ENCODE measurements at places on chromosomes 4 and X.

- DNase-seq = no peak
Measured at GRCh38 chrX:54786967-54787366, 11.1 kb downstream of the ITIH6 start.

DNA sequence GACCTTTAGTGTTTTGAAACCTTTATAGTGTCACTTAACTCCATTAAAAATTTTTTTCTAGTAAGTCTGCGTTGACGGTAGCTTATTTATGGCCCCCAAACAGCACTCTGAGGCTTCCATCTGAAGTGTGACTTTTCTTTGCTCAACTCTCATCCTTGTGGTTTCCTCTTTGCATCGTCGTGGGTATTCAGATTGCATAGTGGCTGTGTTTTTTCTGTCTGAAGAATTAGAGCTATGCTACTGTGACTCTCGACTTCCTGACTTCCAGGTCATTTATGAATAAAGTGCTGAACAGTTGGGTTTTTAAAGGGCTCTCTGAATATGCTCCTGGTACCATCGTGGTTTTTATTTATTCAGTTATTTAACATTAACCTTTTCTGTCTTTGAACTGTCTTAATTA, 44.9 kb downstream of the JADE1 start:
- DNase-seq = no peak

- no peak for DNase-seq
Measured at GRCh38 chr4:154602404-154603020, 9.9 kb downstream of the FGG start.

DNA sequence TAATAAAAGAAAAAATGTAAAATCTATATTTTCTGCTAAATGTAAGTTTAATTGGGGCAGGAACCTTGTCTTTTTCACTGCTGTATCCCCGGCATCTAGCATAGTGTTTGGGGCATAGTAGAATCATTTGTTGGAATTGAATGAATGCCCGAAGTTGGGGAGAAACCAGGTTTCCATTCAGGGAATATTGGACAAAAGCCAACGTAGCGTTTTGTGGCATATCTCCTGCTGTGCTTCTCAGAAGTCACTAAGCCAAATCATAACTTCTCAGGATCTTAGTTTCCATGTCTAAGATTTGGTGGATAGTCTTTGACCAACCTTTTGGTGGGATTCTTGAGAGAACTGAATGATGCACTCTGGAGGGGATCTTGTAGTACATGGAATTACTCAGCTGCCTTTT, 42.0 kb upstream of the PGRMC2 start:
- DNase-seq = no peak

- no peak for DNase-seq
Measured at GRCh38 chr4:124753941-124754581, 41.5 kb upstream of the ANKRD50 start.

DNA sequence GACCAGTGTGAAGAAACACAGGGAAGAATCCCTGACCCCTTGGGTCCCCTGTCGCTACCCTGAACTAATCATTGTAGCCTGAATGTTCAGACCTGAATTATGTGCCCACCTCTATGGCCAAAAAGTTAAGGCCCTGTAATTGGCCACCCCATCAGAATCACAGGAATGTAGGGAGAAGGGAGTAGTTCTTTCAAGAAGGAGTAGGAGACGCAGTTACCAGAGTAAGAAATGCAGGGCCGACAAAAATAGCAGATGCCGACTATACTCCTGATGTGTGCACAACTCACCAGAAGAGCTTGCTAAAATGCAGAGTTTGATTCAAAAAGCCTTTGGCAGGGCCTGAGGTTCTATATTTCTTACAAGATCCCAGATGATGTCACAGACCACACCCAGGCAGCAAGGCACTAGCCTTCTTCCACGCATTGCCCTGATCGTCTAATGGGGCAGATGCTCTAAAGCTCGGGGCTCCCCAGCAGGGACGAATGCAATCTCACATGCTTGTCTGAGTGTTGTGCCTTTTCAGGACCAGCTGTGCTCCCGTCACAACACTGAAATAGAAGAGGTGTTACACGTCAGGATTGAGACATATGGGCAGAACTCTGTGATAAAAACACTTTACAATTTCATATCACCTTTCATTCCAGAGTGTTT, 161.0 kb upstream of the FAM241A start:
- no peak for DNase-seq

- no peak for DNase-seq
Measured at GRCh38 chrX:149982310-149982709, 44.0 kb upstream of the EOLA2 start.

GRCh38 chrX:724256-724655, 93.7 kb downstream of the SHOX start:
- DNase-seq = no peak

GRCh38 chr4:75002381-75002780, 69.5 kb downstream of the PARM1 start:
- DNase-seq = no peak

- DNase-seq = no peak
Measured at GRCh38 chr4:158333820-158334219, 123.5 kb downstream of the TMEM144 start.

GRCh38 chr4:111781611-111782010, 363.6 kb upstream of the FAM241A start:
- DNase-seq = no peak

- DNase-seq = no peak
Measured at GRCh38 chr4:77220828-77221613, 64.0 kb downstream of the CCNG2 start.

GRCh38 chrX:113770071-113770470, 813.8 kb upstream of the HTR2C start:
- DNase-seq = no peak

DNA sequence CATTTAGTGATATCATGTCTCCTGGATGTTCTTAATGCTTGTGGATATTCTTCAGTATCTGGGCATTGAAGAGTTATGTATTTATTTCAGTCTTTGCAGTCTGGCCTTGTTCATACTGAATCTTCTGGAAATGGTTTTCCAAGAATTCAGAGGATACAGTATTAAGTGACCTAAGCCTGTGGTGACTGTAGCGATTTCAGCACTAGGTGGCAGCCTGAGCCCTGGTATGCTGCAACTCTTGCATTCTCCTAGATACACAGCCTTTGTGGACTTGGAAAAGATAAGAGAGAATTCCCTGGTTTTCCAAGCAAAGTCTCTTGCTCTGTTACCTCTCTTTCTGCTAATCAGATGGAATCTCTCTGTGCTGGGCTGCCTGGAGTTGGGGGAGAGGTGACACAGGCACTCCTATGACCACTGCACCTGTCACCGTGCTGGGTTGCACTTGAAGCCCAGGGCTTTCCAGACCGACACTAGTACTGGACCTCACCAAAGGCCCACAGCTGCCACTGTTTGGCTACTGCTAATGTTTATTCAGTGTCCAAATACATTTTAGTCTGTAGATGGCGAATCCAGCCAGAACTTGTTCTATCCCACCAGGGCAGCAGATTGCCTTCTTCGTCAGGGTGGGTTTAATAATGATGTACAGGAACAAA, 19.3 kb upstream of the SPIN2A start:
- no peak for DNase-seq

- DNase-seq = no peak
Measured at GRCh38 chr4:28464823-28465222, 1604.2 kb downstream of the STIM2 start.

DNA sequence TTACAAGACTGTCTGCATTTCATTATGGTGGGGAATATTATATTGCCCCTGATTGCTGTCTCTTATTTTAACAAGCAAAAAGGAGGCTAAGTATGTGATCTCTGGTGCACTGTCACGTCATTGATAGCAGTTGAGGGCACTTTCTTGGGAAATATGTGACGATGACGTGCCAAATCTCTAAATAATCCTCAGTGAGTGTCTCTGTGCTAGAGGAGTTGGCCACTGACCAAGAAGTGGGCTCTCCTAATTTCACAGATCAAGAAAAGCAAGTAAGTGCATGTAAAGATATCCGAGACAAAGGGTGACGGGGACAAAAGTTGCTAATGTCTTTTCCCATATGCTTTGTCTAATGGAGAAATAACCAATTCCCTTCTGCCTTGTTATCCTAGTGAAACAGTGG, 487.4 kb upstream of the TENM3 start:
- no peak for DNase-seq

- no peak for DNase-seq
Measured at GRCh38 chrX:134158821-134159512, 78.0 kb upstream of the CCDC160 start.

DNA sequence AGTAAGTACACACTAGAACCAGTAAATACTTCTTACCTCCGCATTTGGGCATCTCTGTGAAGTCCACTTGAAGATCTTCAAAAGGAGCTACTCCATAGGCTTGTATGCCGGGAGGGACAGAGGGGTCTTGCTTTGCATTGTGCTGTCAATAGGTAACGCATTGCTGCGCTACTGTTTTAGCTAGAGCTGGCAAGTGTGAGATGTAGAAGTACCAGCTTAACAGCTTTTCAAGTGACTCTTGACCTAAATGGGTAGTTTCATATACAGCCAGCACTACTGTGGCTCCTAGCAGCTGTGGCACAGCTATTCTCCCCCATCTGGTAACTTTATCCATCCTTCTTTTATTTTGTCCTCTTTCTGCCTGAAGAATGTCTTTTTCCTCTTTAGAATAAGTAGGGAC, 205.3 kb upstream of the KLF8 start:
- no peak for DNase-seq

DNA sequence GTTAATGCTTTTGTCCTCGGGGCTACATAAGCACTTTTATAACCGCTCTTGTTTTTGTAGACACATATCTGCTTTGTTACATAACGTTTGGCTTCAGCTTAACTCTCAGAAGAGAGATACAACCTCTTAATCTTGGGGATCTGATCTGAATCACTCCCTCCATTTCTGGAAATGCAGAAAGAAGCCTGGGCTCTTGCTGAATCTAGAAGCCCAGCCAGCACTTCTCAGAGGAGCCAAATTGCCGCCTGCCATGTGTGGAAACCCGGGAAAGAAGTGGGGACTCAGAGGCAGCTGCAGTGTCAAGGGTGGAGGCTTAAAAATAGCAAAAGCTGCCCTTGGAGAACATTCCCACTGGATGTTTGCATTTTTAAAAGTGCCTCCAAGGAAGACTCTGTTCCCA, 69.3 kb upstream of the LDB2 start:
- DNase-seq = no peak

DNA sequence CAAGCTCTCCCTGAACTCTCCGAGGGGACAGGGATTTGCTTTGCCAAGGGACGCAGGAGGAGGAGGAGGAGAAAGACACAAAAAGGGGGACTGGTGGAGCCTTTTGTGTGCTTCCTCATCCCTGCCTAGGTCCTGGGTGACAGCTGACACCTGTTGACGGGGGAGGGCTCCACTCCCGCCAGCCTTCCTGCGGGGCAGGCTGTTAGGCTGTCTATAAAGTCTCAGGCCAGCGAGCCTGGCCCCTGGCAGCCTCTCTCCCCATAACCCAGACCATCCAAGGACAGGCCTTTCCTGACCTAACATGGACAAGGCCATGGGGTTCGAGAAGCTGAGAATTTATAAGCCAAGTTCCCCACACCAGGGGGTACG, 832 bp upstream of the EVC2 start:
- no peak for DNase-seq

DNA sequence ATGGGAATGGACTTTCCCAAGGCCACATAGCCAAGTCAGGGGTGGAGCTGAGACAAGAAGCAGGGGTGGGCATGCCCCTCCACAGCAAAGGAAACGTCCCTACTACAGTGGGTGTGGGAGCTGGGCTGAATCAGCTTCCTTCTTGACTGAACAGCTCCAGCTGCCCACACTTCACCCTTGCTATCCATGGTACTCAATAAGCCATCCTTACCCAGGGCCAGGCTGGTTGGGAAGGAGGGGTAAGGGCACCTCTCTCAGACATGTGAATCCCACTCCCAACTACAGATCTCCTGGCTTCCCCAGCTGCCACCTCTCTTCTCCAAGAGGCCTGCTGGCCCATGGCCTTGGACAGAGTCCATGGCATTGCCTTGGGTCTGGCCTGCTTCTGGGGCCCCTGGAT, 21.0 kb downstream of the LAS1L start:
- no peak for DNase-seq

DNA sequence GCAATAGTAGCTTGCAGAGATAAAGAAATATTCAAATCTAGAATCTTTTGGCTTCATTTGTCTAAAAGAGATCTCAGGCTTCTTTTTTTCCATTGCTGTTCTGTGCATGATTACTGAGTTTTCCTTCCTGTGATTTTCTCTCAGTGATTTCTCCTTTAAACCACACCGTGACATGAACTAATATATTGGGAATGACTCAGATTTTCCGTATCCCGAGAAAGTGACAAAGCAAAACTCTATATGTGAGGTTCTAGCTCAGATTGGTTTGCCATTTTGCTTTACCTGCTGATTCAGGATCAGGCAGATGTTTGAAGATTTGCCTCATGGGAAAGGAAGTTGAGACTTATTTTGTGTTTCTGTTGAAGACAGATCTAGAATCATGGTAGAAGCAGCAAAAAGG, 59.4 kb downstream of the MTHFD2L start:
- DNase-seq = no peak

GRCh38 chr4:117661091-117662072, 372.9 kb upstream of the NDST3 start:
- no peak for DNase-seq

GRCh38 chr4:163969291-163969690, 474.8 kb downstream of the TMA16 start:
- no peak for DNase-seq

GRCh38 chrX:128804828-128805227, 718.5 kb downstream of the SMARCA1 start:
- no peak for DNase-seq

DNA sequence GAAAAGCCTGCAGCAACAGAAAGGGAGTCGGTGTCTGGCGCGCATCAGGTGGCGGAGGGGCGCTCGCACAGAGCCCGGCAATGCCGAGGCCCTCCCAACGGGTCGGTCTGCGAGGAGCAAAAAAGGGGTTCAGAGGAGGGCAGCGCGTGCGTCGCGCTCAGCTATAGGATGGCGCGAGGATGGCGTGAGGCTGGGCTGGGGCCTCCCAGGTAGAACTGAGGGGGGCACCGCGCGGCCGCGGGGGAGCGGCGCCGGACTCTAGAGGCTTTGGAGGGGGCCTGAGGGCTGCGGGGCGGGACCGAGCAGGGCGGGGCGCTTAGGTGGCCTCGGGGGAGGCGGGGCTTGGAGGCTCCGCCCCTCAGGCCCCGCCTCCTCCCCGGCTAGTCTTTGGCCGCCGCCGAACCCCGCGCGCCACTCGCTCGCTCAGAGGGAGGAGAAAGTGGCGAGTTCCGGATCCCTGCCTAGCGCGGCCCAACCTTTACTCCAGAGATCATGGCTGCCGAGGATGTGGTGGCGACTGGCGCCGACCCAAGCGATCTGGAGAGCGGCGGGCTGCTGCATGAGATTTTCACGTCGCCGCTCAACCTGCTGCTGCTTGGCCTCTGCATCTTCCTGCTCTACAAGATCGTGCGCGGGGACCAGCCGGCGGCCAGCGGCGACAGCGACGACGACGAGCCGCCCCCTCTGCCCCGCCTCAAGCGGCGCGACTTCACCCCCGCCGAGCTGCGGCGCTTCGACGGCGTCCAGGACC, at the start of gene PGRMC1:
Gene PGRMC1, plus strand, starts transcription at position 414 of the 751 bp plus-strand sequence. Its CDS starts 79 bp downstream, at position 493.
- no peak for DNase-seq

DNA sequence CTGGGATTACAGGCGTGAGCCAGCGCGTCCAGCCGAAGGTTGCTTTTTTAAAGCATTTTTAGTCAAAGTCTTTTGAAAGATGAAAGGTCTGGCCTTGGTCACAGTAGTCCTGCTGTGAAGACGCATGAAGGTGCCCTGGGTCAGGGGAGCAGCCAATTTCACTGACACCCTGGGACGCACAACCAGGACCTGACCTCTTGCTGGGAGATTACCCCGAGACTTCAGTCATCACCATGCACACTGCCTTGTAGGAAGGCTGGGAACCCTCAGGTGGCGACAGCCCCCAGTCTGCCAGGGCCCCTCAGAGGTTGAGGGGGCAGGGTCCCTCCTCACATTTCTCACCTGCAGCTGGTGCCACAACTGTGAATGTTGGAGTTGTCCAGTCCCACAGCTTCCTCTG, 53.2 kb downstream of the CPLX1 start:
- no peak for DNase-seq
